ENCODE measurements at places on chromosomes 5 and 9. TPM values are rescaled to one million over a fixed set of nuclear protein-coding genes. Genes with fewer than 3 reads are reported as not detected.

DNA sequence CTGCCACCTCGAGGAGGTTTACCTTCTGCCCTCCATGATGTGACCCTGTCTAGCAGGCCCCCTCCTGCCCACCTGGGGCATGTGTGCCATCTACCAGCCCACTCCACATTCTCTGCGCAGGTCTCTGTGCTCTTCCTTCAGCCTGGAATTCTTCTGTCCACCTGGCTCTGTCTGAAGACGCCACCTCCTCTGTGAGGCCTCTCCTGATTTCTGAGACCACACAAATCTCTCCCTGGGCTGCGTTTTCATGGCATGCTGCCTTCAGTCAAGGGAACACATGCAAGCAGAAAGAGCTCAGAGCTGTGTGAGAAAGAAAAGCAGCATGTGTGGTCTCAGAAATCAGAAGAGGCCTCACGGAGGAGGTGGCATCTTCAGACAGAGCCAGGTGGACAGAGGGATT lies 22.1 kb downstream of the FOXE1 start:
- DNase-seq = no peak

DNA sequence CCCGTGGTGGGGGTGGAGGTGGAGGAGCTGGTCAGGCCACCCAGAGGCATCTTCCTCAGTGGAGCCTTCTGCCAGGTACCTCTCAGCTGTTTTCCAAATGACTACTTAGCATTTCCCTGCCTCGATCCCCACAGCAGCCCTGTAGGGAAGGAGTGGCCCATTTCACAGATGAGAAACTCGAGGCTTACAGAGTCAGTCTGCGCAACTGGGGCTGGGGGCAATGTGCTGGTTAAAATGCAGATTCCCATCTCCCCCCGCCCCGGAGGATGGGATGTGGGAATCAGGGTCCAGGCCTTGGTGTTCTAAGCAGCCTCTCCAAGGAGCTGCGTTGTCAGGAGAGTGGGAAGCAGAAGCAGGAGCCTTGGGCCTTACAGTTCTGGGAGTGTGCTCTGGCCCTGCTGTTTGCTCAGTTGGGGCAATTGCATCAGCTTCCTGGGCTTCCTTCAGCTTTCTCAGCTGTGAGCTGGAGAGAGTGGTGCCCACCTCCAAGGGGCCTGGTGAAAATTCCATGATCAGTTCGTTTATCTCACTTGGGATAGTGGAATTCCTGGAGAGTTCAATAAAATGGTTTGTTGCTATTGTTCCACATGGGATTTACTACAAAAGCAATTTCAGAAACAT lies 19.4 kb downstream of the ERGIC1 start:
- DNase-seq = no peak

DNA sequence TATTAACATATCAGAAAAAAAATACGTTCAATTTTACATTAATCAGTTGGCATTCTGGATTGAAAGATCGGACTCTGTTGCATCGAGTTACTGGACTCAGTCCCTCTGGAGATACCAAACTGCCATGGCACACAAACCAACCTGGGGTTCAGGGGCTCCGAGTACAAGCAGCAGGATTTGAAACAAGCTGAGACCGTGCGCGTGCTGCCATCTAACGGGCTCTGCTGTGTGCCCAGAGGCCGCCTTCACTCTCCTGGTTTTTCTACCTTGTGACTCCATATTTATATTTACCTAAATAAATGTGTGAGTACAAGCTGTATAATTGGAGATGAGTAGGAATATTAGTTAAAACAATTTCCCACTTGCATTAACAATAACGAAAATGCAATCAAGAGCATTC lies 48.2 kb downstream of the ANXA1 start:
- DNase-seq = peak; percentile 24

GRCh38 chr9:134326724-134327601 lies 708 bp downstream of the RXRA start:
- DNase-seq = no peak

Gene DND1
- 2.5 TPM for total RNA-seq

- DNase-seq = no peak
Measured at GRCh38 chr5:61280205-61280604, 51.9 kb upstream of the ZSWIM6 start.

- peak; percentile 45 for DNase-seq
Measured at GRCh38 chr9:91089405-91090129, 272.2 kb downstream of the AUH start.

GRCh38 chr9:97109194-97109811 lies 70.4 kb upstream of the CTSV start:
- peak; percentile 68 for DNase-seq

GRCh38 chr5:139895647-139896046 lies 100.0 kb downstream of the PSD2 start:
- DNase-seq = no peak

GRCh38 chr9:136050701-136051452 lies 44.2 kb downstream of the NACC2 start:
- DNase-seq = no peak

DNA sequence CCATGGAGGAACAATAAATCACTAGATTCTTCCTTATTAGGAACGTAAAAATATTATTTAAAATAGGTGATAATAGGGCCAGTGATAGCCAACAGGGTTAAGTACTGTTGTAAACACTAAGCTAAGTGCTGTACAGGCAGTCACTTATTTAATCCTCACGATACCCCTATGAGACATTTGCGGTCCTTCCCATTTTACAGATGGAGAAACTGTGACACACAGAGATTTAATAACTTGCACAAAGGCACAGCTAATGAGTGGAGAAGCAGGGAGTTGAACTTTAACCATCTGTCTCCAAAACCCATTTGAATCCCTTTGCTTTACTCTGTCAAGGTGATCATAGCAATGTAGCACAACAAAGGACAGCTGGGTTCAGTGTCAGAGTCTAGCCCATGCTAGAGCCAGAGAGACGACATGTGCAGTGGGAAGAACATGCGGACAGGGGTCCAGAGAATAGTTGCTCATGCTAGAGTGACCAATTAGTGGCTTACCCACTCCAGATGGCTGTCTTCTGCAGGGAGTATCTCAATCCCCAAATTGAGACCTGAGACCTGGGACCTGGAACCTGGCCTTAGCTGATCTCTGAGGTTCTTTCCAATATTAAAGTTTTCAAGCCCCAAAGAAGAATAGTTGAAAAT lies 28.9 kb downstream of the STXBP1 start:
- DNase-seq = no peak

DNA sequence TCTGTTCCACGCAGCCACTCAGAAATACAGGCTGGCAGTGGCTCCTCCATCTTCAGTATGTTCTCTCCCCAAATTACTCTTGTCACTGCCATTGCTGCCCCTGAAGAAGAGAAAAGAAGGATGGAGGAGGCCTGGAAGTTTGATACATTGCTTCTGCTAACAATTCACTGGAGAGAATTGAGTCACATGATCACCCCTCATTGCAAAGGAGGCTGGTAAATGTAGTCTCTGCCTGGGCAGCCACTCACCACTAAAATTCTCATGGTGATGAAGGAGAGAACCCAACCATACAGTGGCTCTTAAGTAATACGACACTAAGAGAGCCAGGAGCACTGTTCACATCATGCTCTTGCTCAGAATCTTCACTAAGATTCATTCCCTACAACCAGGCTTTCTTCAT lies 112.0 kb downstream of the DOCK8 start:
- DNase-seq = no peak

GRCh38 chr5:93721071-93721470 lies 20.3 kb downstream of the POU5F2 start:
- no peak for DNase-seq

GRCh38 chr9:69140123-69140735 lies 33.8 kb upstream of the TJP2 start:
- DNase-seq = no peak

Gene FOXD4
- total RNA-seq = not detected

- DNase-seq = no peak
Measured at GRCh38 chr5:54608423-54609085, 91.0 kb downstream of the SNX18 start.

GRCh38 chr9:134592819-134593200 lies 48.8 kb upstream of the COL5A1 start:
- no peak for DNase-seq

DNA sequence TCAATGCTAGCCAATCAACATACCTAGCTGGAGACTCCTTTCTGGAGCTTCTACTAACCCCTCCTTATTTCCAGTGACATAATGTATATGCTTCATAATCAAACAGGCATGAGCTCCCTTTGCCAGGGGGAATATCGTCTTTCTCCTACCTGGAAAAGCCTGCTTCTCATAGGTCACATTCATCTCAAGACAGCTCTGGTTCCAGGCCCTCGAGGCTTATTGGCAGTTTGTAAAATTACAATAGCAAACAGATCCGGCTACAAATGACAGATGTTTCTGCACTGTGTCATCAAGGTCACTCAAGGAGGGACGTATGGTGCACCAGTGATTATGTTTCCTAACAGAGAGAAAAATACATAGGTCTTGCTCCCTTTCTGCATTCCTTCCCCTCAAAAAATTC lies 140.0 kb downstream of the SAXO1 start:
- no peak for DNase-seq

Gene SEPTIN8
- 31.1 TPM for total RNA-seq

GRCh38 chr9:74817816-74818215 lies 69.9 kb downstream of the TRPM6 start:
- DNase-seq = no peak

Gene CTXN3
- total RNA-seq = not detected

Gene TGFBR1
- total RNA-seq = 25.4 TPM
